Thyroid gland (tissue), 4 donors: ENCODE measurements at places on chromosomes 6 and 20. TPM values are rescaled to one million over a fixed set of nuclear protein-coding genes. Genes with fewer than 3 reads are reported as not detected.

Gene ZNF165
- total RNA-seq, result 1.7 TPM

Gene NUDT3
- total RNA-seq, result 68.1 TPM

Gene MLN
- total RNA-seq, result not detected

DNA sequence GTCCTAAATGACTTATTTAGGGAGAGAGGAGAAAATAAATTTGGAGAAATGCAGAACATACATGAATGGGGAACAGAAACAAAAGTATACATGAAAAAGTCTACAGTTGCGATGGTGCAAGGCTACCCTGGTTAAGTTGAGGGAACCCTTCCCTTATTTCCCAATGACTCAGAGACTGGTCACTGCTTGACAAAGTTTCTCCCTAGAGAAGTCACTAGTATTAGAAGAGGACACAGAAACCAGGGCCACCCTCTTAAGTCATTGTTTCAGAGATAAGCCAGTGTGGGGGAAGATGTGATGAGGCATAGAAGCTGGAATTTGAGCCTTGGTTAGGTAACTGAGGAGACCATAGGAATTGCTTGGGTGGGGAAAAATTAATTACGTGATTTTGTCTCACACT, 24.4 kb upstream of the EDN1 start:
- DNase-seq, result no peak

DNA sequence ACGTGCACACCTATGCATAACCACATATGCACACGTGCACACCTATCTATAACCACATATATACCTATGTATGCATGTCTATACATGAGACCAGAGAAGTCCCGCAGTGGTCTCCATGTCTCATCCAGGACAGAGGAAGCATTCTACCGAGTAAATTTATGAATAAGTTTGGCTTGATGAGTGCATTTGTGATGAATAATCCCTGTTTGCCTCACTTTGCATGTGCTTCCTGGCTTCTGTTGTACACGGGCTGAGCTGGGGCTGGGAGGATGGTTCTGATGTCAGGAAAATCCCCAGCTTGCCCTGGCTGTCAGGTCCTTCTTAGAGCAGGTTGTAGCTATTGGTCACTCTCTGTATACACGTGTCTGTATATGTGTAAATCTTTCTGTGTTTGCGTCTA, 157.6 kb upstream of the RPS6KA2 start:
- no peak for DNase-seq

Gene BICRAL
- 24.1 TPM for total RNA-seq

DNA sequence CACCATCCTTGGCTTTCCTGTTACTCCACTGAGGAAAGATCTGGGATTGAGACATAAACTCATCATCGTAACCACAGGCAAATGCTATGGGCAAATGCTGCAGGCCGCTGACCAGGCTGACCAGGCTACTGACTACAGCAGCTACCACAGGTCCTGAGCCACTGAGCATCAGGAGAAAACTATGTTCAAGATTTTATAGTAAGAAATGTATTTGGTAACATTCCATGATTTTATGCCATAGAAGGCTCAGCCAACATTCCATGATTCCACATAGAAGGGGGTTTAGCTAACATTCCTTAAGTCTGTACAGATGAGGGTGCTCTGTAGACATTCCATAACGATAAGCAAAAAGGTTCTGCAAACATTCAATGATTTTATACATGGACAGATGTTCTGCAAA, 16.1 kb upstream of the B4GALT5 start:
- no peak for DNase-seq

DNA sequence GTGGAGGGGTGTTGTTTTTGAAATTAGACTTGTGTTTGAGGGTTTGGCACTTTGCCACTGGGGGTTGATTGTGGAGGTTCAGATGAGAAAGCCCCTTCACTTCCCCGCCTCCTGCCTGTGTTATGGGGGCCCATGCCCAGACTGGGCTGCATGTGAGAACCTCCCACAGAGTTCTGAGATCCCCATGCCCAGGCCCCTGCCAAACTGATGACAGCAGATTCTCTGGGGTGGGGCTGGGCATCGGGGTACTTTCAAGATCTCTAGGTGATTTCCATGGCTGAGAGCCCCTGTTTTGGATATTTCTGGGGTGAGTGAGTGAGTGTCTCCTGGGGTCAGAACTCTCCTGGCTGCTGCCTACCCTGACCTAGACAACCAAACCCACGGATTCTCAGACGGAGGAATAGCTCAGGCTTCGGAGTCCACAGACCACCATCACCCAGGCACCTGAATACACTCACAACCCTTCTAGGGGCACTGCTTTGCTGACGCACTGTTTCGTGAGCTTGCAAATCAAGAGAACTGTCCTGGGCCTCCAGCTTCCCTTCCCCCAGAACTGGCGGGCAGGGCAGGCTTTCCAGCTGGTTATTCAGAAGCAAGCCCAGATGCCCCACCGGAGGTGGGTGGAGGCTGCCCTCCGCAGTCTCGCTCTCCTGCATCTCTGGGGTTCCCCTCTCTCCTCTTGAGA, 6.3 kb downstream of the BCAS1 start:
- DNase-seq, result no peak

- DNase-seq, result no peak
Observed at GRCh38 chr6:168368936-168369335, 49.4 kb upstream of the DACT2 start.

DNA sequence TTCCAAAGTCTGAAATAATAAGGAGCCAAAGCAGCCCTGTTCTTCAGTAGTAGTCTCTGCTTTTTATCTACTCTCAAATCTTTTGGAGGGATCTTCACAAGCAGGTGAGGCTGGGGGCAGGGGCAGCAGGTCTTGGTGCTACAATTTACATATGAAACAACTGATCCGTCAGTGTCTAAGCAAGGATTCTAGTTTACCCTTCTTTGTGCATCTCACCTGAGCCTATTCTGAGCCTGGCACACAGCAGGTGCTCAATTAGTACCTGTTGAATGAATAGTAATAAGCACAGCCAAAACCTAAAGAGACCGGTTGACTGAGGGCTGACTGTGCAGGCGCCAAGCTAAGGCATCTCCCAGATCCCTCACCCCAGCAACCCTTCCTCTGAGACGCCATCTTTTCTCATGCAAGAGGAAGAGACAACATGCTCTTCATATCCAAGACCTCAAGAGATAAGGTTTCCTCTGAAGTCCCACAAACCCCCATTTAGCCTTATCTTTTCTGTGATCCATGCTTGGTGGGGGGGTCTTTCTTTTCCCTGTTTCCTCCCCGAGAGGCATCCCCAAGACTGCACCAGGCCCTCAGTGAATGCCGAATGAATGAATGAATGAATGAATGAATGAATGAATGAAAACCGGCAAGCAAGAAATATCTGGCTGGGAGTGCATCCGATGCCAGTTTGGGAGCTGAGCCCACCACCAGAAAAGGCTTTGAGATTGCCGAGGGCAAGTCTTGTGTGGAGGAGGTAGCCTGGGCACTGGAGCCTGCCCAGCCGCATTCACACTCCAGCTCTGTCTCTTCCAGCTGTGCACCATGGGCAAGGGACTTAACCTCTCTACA, 2.9 kb upstream of the BMP7 start:
- DNase-seq, result no peak

DNA sequence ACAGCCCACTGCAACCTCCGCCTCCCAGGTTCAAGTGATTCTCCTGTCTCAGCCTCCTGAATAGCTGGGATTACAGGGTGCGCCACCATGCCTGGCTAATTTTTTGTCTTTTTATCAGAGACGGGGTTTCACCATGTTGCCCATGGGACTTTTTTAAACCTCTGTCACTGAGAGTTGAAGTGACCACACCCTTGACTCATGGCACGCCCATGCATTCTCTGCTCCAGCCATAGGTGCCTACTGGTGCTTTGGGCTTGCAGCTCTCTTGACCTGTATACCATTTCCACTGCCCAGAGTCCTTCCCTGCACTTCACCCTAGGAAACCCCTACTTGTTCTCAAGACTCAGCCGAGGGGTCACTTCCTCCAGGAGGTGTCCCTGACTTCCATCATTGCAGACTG, 2.4 kb upstream of the SCRT2 start:
- DNase-seq, result no peak

GRCh38 chr6:34366639-34366921, 25.9 kb downstream of the NUDT3 start:
- no peak for DNase-seq

Gene RGS17
- total RNA-seq, result 5.1 TPM

- no peak for DNase-seq
Observed at GRCh38 chr6:7121700-7122241, 14.0 kb downstream of the RREB1 start.

DNA sequence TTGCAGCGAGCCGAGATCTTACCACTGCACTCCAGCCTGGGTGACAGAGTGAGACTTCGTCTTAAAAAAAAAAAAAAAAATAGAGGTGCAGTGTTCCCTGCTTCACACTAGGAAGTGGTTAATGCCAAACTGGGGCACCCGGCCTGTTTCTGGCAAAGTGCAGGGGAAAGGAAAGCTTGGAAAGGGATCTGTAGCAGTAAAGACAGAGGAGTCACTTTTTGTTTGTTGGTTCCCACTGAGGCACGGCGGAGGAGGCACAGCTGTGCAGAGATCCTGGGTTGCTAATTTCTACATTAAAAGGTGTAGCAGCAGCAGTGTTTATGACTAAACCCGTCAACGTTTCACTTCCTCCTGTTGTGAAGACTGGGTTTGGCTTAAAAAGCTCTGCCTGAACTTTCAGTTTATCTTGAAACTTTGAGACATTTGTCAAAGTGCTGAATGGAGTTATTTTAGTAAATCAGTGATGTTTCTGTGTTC, 125.6 kb downstream of the CARMIL1 start:
- no peak for DNase-seq

GRCh38 chr6:52839124-52840055, 1.2 kb downstream of the GSTA5 start:
- DNase-seq, result peak; percentile 22

Gene SLC26A8
- total RNA-seq, result 0.13 TPM

DNA sequence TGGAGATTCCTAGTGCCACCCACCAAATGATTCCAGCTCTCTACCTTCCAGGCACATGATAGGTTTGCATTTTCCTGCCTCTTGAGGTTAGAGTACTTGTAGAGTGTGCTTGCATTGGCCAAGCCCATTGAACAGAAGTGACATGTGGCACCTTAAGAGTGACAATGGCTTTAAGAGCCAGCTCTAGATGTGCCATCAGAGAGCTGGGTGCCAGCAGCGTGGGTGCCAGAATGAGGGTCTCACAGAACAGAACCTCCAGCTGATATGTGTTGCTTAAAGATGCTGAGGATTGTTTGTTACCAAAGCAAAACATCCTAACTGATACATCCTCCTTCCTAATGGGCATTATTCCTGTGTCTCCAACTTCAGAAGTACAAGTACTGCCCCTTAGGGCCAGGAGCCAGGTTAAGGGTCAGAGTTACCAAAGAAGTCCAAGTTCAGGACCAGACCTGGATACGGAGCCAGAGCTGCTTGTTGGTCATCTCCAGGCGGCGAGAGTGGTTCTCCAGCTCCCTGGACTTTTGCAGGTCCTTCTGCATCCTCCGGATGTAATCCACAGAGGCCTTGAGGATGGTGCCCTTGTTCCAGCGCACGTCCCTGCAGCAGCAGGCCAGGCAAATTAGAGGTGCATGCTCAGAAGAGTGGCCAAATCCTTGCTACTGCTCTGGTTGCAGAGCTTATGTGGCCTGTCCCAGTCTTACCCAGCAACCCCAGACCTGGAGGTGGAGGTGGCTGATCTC, 47.5 kb downstream of the MDFI start:
- DNase-seq, result no peak

Gene ZNF334
- total RNA-seq, result 15.7 TPM

GRCh38 chr6:42380228-42380979, 71.3 kb downstream of the TRERF1 start:
- no peak for DNase-seq

GRCh38 chr6:16594849-16595248, 166.4 kb downstream of the ATXN1 start:
- no peak for DNase-seq

GRCh38 chr6:21836277-21836676, 242.7 kb downstream of the SOX4 start:
- DNase-seq, result no peak

DNA sequence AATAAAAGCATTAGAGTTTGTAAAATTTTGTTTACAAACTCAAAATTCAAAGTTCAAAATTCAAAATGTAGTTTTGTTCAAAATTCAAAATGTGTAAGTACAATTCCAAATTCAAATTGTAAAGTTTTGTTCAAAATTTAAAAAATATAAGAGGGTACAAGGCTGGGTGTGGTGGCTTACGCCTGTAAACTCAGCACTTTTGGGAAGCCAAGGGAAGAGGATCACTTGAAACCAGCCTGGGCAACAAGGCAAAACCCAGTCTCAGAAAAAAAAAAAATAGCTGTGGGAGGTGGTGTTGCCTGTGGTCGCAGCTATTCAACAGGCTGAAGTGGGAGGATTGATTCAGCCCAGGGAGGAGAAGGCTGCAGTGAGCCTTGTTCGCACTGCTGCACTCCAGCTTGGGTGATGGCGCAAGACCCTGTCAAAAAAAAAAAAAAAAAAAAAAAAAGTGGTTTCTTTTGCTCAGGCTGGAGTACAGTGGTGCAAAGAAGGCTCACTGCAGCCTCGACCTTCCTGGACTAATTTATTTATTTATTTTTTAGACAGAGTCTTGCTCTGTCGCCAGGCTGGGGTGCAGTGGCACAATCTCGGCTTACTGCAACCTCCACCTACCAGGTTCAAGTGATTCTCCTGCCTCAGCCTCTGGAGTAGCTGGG, 5.4 kb upstream of the ZBTB12 start:
- DNase-seq, result peak; percentile 58

DNA sequence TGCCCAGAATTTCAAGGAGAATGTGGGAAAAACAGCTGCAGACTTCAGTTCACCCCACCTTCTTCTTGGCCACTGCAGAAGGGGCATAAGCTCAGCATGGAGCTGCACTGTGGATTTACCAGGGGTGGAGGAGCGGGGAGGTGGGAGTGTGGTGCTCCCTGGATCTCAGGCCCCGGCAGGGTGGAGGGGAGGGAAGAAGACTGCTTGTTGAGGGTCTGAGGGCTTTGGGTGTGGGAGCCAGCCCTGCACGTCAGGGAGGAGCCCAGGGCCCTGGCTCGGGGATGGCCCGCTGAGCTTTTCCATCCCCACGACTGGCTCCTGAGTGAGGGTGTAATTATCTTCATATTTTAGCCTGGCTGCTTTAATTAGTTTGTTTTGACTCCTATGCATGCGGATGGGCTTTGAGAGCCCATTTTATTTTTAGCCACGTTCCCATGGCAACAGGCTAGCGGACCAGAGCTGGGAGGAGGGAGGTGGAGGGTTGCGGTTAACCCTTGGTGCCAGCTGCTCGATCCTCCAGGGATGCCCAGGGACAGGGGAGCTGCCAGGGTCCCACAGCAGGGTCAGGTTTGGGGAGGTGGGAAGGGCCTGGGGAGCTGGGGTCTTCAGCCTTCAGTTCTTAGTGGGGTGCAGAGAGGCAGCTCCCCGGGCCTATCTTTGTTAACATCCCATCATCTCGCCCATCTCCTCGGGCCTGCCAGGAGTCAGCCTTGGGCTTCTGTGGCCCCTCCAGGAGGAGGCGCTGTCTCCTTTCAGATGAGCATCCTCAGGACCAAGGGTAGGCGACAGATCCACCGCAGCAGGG, 68.2 kb downstream of the RAB44 start:
- peak; percentile 82 for DNase-seq

Gene SRMS
- total RNA-seq, result not detected

DNA sequence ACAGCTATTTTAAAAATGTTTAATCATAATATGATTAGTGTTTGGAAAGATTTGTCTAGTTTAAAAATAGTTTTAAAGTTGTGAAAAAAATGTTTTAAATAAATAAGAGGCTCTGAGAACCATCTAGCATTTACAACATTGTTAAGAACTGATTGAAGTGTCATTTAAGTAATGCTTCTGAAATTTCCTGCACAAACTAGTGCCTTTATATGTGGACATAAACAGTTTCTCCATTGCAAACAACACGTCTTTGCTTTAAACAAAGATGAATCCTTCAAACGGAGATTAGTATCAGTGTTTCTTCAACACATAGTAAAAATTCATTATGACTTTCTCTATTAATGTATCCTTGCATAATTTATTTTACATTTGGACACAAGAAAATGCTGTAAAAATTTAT, 45.9 kb upstream of the ID4 start:
- DNase-seq, result no peak

Gene ABT1
- total RNA-seq, result 14.5 TPM

Gene CRISP2
- not detected for total RNA-seq
